ENCODE measurements at places on chromosomes 3 and 15.

DNA sequence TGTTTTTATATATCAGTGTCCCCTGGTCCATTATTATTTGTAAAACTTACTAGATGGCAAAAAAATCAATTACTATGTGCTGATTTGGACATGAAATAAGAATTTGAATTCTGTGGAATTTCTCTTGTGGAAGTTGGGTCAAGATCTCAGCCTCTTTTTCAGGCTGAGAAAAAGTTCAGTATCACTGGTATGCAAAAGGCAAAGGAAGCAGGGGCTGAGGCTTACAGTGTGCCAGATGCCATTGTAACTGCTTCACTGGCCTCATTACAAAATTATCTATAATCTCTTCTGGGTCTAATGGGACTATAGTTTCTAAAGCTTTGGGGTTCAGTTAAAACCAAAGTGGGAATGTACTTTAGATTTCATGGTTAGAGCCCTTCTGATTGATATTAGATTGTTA, 125.9 kb upstream of the SLC7A14 start:
- no peak for DNase-seq

DNA sequence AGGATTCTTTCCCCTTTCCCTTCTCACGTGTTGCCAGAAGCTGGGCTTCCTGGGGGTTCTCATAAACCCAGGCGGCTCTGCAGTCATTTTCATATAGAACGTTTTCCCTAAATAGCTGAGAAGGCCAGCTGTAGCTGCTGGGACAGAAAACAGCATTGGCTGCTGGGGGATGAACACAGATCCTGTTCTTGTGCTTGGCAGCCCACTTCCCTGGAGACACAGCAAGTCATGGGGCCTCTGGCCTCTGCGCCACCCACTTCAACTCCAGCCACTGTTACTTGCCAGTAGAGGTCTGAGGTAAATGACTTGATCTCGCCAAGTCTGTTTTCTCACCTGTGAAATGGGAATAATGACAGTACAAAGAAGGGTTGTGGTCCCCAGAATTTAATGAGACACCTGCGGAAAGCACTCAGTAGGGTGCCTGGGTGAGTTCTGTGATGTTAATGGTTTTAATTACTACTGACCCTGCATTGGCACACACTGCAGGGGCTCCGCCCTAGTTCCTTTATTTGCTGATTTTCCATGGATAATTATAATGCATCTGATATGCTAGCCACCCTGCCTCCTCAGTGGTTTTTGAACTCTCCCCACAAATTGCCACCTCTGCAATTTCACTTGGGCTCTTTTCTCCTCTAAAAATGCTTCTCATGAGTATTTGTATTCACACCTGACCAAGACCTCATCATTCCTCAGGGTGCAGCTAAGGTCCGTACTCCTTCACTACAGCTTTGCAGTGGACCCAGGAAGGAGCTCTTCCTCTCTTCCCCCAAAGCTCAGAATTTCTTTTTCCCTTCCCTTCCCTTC, 274.7 kb downstream of the RPLP1 start:
- no peak for DNase-seq

- DNase-seq, result no peak
Measured at GRCh38 chr3:13161021-13161759, 88.0 kb upstream of the IQSEC1 start.

DNA sequence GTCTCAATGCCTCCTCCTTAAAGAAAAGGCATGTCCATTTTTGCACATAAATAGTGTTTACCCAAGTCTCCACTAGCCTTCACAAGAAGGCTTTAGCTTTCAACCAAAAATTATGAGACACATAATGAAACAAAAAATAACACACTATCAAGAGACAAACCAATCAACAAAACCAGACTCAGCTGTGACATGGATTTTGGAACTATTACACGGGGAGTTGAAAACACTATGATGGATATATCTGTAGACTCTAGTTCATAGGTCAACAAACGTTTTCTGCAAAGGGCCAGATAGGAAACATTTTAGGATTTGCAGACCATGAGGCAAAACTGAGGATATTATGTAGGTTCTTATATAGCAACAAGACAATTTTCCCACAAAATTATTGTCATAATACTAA, 24.9 kb downstream of the MYL3 start:
- no peak for DNase-seq

GRCh38 chr15:83082730-83083386, 15.8 kb upstream of the BTBD1 start:
- no peak for DNase-seq

DNA sequence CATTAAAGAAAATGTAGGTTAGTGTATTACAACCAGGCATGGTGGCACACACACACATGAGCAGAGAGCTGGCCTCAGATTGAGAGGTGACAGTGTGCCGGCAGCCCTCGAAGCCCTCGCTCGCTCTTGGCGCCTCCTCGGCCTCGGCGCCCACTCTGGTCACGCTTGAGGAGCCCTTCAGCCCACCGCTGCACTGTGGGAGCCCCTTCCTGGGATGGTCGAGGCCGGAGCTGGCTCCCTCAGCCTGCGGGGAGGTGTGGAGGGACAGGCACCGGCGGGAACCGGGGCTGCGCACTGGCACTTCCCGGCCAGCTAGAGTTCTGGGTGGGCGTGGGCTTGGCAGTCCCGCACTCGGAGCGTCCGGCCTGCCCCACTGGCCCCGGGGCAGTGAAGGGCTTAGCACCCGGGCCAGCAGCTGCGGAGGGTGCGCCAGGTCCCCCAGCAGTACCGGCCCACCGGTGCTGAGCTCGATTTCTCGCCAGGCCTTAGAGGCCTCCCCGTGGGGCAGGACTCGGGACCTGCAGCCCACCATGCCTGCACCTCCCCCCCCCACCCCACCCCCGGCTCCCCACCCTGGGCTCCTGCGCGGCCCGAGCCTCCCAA, 80.4 kb upstream of the TMEM158 start:
- DNase-seq, result no peak

- no peak for DNase-seq
Measured at GRCh38 chr3:140236836-140237501, 302.0 kb downstream of the CLSTN2 start.

DNA sequence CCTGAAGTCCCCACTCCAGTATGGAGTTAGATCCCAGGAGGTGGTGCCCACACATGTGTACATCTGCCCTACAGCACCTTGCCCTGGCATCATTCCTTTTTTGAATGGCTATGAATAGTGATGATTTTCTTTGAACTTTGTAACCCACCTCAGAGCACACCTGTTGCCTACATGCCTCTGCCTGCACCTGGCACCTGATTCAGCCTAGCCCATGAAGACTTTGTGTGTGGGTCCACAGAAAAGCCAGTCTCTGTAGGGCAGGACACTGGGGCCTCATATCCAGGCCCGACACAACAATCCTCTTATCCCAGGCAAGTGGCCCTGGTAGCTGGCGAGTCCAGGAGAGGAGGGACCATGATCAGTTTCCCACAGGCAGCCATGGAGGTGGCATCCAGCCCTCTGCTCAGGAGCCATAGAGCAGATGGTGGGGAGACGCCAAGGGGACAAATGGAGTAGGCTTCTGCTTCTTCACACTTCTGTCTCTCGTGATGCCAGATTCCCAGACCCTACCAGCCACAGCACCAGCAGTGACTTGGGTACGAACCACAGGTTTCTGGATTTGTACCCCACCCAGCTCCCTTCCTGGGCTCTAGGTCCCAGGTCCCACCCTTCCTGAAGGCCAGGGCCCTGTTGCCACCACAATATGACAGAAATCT, 230.7 kb downstream of the UACA start:
- no peak for DNase-seq

DNA sequence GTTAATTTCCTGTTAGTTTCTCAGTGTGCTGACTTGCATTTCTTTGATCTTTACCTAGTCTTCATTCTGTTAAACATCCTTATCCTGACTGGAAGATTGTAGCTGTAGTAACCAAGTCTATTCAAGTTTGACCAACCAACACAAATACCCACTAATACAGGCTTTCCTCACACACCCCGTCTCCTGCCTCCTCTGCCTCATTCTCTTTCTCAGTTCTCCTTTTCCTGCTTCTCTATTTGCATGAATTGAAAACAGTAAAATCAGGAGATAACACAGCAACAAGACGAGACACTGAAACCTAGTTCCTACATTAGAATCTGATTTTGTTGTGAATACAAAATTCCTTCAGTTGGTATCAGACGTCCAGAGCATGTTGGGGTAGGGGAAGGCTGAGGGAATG, 116.9 kb upstream of the ARPP21 start:
- DNase-seq, result no peak

DNA sequence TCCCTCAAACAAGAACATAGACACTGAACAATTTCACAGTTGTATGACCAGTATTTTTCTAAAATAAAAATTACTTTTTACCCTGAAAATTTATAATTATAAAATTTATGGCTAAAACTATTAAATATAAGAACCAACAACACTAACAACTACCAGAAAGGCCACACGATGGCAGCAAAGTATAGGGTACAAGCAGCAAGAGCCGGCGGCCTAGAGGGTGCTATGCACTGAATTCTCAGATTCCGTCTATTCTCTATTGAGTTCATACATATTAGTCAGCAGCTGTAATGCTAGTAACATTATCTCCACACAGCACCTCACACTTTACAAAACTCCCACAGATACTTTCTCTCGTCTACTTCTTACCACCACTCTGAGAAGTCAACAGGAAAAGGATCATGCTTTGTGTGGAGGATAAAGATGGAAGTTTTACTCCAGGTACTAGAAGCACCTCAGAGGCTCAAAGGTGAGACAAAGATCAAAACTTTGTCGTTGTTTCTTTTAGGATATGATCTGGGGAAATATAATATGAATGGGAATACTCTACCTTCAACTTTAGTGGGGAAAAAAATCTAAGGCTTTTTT, 160.5 kb downstream of the FGF12 start:
- peak; percentile 60 for DNase-seq

DNA sequence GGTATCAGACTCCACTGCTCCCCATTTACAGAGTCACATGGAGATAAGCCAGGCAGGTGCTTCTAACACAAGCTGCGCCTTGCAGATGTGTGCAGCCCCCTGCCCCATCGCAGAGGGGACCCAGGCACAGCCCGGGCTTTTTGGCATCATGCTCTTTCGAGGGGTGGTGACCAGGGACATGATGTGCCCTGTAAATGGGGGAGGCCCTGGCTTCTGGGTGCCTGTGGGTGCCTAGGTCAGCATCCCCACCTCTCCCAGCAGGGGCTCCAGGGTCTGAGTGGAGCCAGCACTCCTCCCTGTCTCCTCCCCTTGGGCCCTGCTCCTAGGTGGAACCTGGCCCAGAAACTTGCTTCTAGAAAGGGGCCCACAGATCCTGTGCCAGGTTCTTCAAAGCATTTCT, 15.2 kb downstream of the TRPM1 start:
- DNase-seq, result no peak

GRCh38 chr15:81315452-81316175, 8.3 kb downstream of the STARD5 start:
- no peak for DNase-seq

GRCh38 chr15:31396881-31397560, 70.4 kb downstream of the KLF13 start:
- no peak for DNase-seq

DNA sequence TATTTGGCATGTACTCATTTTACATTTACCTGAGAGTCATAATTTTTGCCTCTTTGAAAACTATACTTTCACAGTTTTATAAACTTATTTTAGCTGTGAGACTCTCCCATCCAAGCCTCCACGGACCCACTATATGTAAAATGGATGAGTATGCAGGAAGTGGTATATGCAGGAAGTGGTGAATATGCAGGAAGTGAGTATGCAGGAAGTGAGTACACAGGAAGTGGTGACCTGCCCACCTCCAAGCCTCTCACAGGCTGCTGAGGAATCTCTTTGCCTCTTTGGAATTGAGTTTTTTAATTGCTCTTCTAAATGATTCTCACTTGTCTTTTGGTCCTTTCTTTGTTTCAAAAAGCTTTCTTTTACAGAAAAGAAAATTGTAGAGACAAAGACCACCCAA, 85.2 kb downstream of the KBTBD8 start:
- peak; percentile 70 for DNase-seq

DNA sequence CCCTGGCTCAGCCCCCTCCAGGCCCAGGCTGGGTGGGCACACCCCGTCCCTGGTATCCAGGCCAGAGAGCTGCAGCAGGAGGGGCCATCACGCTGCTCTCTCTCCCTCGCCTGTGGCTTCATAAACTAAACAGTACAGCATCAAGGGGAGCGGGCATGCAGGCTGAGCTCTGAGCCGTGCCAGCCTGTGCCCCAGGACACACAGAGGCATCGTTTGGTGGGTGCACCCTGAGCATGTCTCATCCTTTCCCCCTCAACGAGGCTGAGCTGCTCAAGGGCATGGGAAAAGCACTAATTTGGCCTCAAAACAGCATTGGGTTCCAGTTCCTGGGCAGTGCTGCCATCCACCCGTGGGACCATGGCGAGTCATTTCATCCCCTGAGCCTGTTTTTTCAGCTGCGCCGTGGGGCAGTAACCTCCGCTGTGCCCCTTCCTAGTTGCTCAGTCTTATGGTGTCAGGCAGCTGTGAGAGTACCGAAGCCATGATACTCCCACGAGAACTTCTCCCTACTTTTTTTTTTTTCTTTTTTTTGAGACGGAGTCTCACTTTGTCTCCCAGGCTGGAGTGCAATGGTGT, 79.6 kb downstream of the CPN2 start:
- no peak for DNase-seq

GRCh38 chr3:150094150-150094933, 123.6 kb upstream of the PFN2 start:
- no peak for DNase-seq

DNA sequence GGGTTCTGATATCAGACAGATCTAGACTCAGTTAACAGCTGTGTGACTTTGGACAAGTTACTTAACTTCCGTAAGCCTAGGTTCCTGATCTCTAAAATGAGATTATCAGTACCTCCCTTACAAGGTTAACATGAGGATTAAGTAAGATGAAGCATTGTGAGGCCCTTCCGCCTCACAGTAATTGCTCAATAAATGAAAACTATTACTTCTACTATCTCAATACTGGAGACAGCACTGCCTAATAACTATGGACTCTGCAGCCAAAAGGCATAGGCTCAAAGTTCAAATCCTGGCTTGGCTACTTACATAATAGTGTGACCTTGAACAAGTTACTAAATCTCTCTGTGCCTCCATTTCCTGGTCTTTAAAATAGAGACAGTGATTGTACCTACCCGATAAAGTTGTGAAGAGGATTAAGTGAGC, 82.0 kb upstream of the ATP11B start:
- DNase-seq, result no peak

DNA sequence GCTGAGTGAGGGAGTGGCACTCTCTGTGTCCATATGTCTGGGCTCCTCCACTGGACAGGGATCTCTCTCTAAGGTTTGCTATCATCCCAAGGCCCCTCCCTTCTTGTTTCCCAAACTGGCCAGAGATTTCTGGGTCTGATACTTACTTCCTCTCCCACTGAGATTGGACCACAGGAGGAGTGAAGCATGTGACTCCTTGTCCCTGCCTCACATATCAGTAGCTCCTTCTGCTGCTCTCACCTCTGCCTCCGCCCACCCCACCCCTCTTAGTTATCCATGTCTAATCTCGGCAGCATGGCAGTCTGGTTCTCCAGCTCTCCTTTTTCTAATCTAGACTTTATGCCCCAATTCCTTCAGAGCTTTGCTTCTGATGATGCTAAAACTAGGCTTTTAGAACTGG, 223.1 kb downstream of the RPLP1 start:
- DNase-seq, result no peak

GRCh38 chr3:89395456-89395855, 288.0 kb downstream of the EPHA3 start:
- no peak for DNase-seq
